ENCODE measurements at places on chromosomes 5 and 9.
A peak's percentile ranks its signal among the peaks of the same experiment; 100 is the strongest.

- no peak for DNase-seq
Measured at GRCh38 chr5:109901628-109901981, 211.9 kb downstream of the MAN2A1 start.

DNA sequence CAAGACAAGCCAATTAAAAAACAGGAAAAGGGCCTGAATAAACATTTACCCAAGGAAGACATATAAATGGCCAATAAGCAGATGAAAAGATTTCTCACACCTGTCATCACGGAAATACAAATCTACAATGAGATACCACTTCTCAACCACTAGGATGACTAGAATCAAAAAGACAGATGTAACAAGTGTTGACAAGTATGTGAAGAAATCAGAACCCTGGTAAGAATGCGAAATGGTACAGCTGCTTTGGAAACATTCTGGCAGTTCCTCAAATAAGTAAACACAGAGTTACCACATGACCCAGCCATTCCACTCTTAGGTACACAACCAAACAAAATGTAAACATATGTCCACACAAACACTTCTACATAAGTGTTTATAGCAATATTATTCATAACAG is 32.5 kb downstream of the LEAP2 start:
- DNase-seq, result peak; percentile 1

GRCh38 chr5:141430332-141431113 is at the start of gene PCDHGA12:
PCDHGA12 (plus strand) TSS chr5:141430507; CDS start chr5:141430760, 253 bp downstream.
- peak; percentile 95 for DNase-seq

DNA sequence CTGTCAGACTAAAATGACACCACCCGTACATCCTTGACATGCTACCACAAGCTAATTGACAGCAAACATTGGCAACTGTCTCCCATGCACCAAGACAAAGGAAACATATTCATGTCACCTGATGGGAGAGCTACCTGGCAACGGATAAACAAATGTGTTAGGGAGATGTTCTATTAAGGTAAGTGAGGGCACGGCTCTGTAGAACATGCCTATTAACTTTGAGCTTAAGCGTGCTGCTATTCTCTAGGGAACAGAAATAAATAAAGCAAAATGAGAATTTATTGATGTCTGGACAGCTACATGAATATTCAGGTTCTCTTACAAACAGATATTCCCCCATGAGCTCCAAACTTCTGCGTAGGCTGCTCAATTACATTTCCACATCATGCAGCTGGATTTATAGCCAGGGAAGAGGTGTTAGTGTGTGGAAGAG is 361.4 kb upstream of the RFX3 start:
- no peak for DNase-seq

- DNase-seq, result no peak
Measured at GRCh38 chr5:100493996-100494395, 41.2 kb upstream of the FAM174A start.

GRCh38 chr5:40801771-40802562 is 3.8 kb upstream of the PRKAA1 start:
- no peak for DNase-seq

GRCh38 chr5:33690374-33691135 is 201.2 kb downstream of the ADAMTS12 start:
- DNase-seq, result peak; percentile 98

DNA sequence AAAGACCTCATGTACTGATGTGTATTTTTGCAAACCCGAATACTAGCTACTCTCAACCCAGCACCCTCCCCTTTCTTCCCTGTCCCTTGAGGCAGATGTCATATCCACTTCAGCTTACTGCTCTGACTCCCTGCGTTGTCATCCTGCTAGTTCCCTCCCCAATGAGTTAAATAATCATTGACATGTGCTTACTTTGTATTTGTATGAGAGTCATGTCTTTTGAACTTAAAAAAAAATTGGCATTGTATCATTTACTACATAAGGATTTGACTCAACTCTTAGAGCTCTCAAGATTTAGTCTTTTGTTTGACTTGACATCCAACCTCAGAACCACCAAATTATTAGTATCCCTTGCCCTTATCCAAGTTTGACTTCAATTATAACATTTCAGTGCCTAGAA is 219.7 kb upstream of the TUT7 start:
- DNase-seq, result peak; percentile 73

DNA sequence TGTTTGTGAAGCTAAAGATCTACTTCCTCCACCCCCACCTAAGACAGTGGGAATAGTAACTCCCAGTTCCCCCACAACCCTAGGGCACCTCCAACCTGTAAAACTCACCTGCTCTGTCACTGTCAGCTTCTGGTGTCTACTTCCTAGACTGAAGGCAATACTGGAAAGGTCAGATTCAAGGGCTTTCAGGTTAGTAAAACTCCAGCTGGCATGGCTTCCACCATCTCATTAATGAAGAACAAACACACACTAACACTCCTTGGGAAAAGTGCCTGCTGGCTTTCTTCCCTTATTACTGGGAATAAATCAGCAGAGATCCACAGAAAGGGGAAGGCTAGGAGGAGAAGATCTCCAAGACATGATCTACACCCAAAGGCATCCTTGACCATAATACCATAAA is 109.9 kb downstream of the TMEM174 start:
- DNase-seq, result no peak

Measured in fibroblast of skin of right biceps (primary cell).